Mesenteric fat pad (tissue), 1 donor: ENCODE measurements at places on chromosomes 7 and 10. TPM values are rescaled to one million over a fixed set of nuclear protein-coding genes. Genes with fewer than 3 reads are reported as not detected.

LIPK gene
- not detected for total RNA-seq

PUS7 gene
- 16.9 TPM for total RNA-seq

CYP3A4 gene
- total RNA-seq = 0.26 TPM

PHYHIPL gene
- not detected for total RNA-seq

ENKUR gene
- not detected for total RNA-seq

FFAR4 gene
- 2.3 TPM for total RNA-seq

ZPBP gene
- not detected for total RNA-seq

BHLHA15 gene
- total RNA-seq = 0.67 TPM
